ENCODE measurements at places on chromosomes 1 and 21. TPM values are rescaled to one million over a fixed set of nuclear protein-coding genes. Genes with fewer than 3 reads are reported as not detected.
A peak's percentile ranks its signal among the peaks of the same experiment; 100 is the strongest.

DNA sequence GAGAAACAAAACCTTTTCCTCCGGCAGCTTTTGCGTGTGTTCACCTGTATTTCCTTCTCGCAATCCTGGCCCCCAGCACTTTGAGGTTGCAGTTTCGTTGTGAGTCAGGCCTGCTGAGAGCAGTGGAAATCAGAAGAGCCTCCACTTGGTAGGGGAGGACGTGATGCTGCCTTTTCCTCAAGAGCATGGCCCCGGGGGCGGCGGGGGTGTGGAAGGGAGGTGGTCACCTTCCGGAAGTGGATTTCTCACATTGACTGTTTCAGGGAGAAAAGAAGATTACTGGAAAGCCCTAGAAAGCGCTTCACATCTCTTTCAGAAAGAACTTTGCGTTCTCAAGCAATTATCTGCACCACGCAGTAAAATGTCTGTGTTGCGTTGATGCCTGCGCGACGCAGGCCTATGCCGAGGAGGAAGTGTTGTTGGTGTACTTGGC lies 12.2 kb upstream of the IL10 start:
- no peak for DNase-seq

DNA sequence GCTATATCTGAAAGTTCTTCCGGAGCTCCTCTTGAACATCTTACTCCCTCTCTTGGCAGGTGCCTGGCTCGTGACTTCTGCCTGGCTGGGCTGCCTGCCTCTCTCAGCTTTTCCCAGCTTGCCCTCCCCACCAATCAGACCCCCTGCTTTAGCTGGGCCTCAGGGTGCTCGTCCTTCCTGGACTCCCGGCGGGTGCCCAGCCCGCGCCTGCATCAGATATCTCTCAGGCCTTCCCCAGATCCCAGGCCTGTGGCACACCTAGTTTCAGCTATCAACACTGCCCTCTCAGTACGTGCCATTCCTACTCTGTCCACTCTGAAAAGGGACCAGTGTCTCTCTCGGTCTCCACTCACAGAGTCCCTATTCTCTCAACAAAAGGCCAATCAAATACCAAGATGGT lies 96.5 kb upstream of the CLDN14 start:
- DNase-seq = no peak

- DNase-seq = no peak
These were observed 235.6 kb downstream of the SMYD3 start for GRCh38 chr1:246271516-246271915.

GRCh38 chr1:40495315-40495903 lies 13.2 kb upstream of the EXO5 start:
- no peak for DNase-seq

DNA sequence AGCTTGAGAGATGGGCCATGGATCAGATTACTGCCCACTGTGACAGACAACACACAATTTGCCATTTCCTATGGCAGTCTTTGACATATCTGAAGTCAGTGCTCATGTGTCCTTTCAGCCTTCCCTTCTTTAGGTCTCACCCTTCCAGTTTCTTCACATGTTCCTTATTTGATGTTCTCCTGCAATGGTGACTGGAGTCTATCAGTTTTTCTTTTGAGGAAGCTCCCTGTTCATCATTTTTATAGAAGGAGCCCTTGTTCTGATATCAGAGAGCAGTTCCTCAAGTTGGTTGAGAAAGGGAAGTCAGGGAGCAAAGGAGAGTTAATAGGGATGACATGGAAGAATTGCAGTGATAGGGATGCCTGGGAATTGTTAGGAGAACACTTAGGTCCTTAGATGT lies 42.2 kb downstream of the DISC1 start:
- DNase-seq = no peak

- no peak for DNase-seq
These were observed 240.9 kb downstream of the GRIK3 start for GRCh38 chr1:36793452-36793851.

- DNase-seq = no peak
These were observed 29.4 kb downstream of the IL6R start for GRCh38 chr1:154434346-154435085.

GRCh38 chr1:178060789-178061556 lies 32.9 kb upstream of the RASAL2 start:
- no peak for DNase-seq

DNA sequence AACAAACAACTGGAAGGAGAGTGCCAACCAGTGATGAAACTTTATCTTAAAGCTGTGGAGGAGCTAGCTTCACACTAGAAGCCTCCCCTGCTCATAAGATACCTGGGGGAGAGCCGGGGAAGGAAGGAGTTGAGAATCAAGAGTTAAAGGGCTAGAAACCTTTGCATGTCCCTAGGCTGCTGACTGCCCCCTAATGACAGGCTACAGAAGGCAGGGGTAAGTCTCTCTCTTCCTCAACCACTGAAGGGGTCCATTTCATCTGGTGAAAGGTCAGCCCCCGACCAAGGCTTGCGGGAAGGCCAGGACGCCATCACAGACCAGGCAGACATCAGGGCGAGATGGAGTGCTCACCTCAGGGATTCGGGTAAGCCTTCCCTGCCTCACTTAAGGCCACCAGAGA lies 65.6 kb upstream of the GRHL3 start:
- no peak for DNase-seq

DNA sequence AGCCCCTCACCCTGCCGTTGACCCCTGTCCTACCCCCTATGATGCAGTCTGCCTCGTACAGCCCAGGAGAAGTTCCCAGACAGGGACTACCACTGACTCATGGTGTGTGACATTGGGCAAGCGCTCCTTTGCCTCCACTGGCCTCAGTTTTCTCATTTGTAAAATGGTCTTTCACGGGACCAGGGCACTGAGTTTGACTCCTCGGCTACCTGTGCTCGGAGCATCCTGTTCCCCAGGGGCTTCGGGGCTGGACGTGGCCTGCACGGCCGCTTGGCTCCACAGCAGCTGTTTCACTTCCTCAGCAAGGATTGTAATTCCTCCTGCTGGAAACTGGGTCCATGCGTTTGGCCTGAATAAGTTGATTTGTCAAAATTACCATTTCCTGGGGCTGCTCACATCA lies 277.3 kb downstream of the MATN1 start:
- no peak for DNase-seq

DNA sequence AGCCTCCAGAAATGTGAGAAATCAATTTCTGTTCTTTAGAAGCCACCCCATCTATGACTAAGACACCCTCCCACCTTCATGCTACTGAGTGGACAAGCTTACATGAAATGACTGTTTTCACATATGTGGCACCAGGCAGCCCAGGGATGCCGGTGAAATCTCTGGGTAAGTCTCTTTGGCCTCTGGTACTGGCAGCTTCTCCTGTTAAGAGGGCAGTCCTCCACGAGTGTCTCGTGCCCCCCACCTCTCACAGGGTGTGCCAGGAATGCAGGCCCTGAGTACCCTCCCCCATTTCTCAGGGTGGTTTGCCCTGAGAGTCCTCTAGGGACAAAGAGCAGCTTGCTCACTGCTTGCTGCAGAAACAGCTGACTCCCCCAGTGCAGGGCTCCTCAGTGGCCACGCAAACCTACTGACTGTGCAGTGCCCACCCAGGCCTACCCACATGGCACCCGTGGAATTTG lies 3.2 kb upstream of the PRXL2B start:
- DNase-seq = no peak

GRCh38 chr1:220990427-220991339 lies 111.4 kb downstream of the HLX start:
- DNase-seq = peak; percentile 30

- DNase-seq = no peak
These were observed 16.6 kb downstream of the SLC1A7 start for GRCh38 chr1:53125623-53126360.

DNA sequence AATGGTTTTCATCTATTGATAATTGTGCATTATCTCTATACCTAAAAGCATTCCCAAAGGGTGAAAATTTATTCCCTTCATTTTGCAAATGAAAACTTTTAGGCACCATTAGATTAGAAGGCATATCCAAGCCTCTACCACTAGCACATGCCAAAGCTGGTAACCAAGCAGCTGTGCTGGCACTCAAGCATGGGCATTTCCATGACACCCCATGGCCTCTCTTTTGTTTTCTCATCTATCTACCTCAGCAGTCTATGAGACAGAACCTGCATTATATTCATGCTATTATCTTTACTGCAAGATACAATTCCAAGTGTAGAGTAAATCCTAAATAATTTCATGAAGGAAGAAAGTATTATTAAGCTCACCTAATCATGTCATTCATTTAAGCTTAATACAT lies 334.3 kb upstream of the LRRC7 start:
- no peak for DNase-seq

DNA sequence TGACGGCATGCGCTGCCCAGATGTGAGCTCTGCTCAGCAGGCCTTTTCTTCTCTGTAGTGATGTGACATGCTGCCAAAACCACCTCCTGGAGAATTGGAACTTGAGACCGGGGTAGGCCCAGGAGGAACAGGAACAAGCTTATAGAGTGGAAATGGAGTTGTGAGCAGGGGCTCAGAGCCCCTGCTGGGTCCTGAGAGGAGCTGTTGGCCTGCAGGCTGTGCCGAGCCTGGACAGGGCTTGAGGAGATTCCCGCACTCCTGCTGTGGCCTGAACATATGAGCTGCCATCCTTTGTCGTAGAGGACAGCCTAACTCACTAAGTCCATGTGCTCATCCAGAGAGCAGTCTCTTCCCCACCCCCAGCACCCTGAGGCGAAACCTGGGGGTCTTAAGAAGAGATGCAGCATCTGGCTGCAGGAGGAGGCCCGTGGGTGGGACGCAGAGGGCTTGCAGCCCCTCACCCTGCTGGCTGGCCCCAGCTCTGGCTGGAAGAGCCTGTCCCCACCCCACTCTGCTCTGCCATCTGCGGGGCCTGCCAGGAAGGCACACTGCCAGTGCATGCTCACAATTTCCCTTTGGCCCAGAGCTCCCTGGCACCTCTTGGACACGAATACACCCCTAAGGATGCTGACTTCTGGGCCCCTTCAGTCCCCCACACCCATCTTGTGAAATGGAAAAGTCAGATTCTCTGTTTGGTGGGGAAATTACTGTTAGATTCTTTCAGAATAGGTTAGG lies 42.5 kb downstream of the PTPRF start:
- DNase-seq = no peak

DNA sequence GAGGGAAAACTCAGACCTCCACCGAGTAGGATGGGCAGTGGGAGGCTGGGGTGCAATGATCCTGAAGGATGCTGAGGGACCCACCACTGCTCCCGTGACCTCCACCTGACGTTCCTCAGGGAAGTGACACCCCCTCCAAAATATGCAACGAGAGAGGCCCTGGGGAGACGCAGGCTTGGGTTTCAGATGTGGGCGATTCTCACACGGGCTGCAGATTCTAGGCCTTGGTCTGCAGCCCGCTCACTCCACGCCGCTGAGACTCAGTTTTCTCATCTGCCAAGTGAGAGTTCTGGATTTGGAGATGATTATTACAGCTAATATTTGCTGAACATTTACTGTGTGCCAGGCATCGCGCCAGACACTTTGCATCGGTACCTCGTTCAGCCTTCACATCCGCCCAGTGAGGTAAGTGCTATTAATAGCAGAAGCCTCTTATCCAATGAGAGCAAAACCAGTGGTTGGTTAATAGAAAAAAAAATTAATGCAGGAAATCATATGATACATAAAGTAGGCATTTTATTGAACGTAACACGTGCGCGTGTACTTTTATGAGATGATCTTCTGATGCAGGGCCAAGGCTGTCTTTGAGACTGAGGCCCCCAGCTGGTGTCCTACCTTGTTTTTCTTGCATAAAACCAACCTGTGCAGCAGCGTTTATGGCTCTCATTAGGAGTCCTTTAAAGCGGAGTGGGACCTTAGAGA lies 102.0 kb upstream of the RUNX3 start:
- no peak for DNase-seq

- DNase-seq = no peak
These were observed 114.5 kb downstream of the NUF2 start for GRCh38 chr1:163436140-163436812.

GRCh38 chr21:25464275-25464674 lies 143.0 kb downstream of the MRPL39 start:
- DNase-seq = no peak

GRCh38 chr1:189211742-189212141 lies 1265.9 kb downstream of the BRINP3 start:
- DNase-seq = no peak

DNA sequence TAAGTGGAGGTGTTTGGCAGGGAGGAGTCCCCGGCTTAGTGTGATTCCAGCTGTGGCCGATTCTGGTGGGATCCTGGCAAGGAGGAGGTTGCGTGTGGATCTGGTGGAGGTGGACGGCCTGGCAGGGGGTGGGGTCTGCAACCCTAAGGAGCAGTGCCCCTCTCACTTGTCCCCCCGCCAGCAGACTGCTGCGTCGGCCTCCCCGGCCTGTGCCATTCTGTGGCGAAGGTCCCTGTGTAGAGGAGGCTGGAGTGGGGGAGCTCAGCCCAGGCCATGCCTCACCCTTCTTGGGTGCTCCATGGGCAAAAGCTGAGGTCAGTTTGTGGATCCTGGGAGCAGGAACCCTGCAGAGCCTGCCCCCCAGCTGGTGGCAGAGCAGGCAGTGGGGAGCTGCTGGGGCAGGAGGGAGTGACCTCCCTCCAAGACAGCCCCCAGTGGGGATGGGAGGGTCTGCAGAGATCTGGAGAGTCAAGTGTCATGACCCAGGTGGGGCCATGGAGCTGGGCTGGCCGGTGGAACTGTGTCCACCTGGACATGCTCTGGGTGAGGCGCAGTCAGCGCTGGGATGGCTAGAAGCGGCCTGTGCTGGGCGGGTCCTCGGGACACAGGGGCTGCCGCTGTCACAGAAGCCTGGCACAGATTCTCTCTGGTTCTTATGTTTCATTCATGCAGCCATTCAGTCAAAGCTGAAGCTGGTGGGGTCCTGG lies 5.3 kb downstream of the MIB2 start:
- DNase-seq = no peak

- DNase-seq = no peak
These were observed 77.9 kb downstream of the ZC3H11B start for GRCh38 chr1:219534991-219535390.

- no peak for DNase-seq
These were observed 78.9 kb upstream of the SLC45A1 start for GRCh38 chr1:8239039-8239305.

Gene SPRR4
- not detected for total RNA-seq

Gene LCE1C
- total RNA-seq = not detected

Gene LCE3D
- total RNA-seq = not detected

Gene S1PR1
- 234 TPM for total RNA-seq

Gene GJA5
- total RNA-seq = 11.0 TPM

Gene KLHDC9
- 0.60 TPM for total RNA-seq

Gene SPATA21
- total RNA-seq = not detected

Gene TMEM39B
- 14.4 TPM for total RNA-seq

Gene REG4
- not detected for total RNA-seq

Gene GJA4
- total RNA-seq = 29.6 TPM

Gene YIPF1
- 17.1 TPM for total RNA-seq

Data from pulmonary artery endothelial cell (primary cell).